ENCODE measurements at places on chromosomes 16 and 17.

DNA sequence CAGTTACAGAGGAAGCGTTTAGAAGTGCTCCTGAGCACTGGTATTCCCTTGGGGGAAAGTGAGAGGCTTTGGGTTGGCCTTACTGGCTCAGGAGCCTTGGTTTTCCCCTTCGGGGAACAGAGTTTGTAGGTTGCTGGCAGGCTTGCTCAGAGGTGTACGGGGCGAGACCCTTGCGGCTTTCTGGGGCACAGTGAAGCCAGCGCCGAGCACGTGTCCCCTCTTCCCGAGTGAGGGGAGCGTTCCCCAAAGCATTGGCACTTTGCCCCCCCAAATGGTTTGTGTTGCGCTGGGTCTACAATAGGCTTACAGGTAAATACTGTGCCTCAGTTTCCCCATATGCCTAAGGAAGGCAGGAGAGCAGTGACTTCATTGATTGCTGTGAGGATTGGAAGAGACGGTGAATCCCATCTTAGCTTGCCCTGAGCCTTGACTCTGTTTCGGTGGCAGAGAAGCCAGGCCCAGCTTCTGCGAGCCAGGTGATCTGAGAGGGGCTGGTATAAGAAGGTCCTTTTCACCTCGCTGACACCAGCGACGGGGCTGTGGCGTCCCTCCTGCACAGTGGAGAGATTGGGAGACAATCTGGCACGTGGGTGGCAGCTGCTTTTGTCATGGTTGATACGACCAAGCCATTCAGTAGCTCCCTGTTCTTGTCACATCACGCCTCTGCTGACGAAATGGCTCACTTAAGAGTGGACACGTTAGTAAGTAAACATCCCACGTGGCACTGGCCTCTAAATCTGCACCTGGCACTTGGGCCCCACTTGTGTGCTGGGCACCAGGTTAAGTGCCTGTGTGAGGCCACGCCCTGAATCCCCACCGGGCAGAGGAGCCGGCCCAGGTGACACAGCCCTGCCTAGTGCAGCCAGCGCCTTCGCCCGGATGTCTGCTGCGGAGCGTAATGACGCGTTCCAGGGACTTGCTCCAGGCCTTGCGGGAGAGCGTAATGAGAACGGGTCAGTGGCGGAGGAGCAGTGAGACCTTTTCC lies 55.0 kb downstream of the MEAK7 start:
- DNase-seq: no peak

- DNase-seq: no peak
Measured at GRCh38 chr16:84423416-84423837, 55.1 kb downstream of the ATP2C2 start.

DNA sequence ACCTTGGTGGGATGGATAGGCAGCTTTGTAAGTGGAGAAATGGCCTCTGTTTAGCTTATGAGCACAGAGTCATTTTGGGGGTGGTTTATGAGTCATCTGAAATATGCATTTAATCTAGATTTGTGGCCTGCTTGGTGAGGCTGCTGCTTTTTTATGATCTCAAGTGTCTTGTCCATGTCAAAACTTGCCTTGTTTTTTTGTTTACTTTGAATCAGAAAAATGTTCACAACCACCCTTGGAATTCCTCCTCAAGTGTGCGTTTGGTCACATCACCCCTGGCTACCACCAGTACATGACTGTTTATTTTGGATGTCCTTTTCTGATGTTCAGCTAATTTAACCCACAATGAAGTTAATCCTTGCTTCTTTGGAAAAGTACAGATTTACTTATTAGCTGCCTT lies 64.6 kb downstream of the FTO start:
- DNase-seq: no peak

- DNase-seq: no peak
Measured at GRCh38 chr16:67424261-67424615, 6.7 kb upstream of the HSD11B2 start.

DNA sequence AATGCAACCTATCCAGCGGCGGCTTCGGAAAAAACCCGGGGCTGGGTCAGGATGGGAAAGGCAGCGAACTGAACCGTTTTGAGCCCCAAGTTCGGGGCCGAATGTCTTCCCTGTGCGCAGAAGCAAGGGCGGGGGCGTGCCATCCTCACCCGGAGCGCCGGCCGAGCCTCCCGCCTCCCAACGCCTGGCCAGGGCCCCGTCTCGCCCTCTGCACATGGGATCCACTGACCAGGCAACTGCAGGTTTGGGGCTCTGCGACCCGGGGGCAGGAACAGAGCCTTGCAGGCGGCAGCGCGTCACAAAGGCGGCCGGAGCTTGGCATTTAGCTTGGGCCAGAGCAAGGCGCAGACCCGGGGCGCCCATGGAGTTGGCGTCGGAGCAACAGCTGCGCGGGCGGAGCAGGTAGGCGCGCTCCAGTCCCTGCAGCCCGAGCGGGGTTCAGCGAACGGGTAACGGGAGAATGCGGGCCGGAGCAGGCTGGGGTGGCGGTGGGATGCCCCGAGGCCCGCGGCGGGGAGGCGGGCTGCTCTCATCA lies at the start of gene FBXO39:
FBXO39 (plus strand) TSS at position 345 of the 535 bp plus-strand sequence. CDS start 3,654 bp downstream, outside the sequence.
- no peak for DNase-seq

GRCh38 chr16:84024854-84025253 lies 17.7 kb downstream of the SLC38A8 start:
- DNase-seq: no peak

GRCh38 chr17:77214743-77215142 lies 74.0 kb downstream of the SEC14L1 start:
- no peak for DNase-seq

DNA sequence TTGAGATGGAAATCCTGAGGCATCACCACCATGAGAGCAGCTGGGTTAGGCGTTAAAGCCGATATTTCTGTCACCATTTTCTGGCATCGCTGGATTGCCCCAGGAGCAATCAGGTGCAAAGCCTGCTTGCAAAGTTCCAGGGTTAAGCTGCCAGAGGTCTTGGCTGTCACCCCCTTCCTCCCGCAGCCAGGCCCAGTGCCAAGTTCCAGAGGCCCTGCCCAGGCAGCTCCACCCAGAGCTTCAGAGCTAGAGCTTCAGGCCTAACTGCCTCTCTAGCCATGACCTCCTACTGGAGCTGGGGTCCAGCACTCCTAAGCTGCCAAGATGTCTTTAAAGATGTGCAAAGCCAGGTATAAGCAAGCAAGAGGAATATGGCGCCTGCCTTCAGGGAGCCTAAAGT lies 8.8 kb upstream of the TMEM238L start:
- DNase-seq: no peak

- no peak for DNase-seq
Measured at GRCh38 chr16:11716336-11716735, 26.3 kb downstream of the TXNDC11 start.

DNA sequence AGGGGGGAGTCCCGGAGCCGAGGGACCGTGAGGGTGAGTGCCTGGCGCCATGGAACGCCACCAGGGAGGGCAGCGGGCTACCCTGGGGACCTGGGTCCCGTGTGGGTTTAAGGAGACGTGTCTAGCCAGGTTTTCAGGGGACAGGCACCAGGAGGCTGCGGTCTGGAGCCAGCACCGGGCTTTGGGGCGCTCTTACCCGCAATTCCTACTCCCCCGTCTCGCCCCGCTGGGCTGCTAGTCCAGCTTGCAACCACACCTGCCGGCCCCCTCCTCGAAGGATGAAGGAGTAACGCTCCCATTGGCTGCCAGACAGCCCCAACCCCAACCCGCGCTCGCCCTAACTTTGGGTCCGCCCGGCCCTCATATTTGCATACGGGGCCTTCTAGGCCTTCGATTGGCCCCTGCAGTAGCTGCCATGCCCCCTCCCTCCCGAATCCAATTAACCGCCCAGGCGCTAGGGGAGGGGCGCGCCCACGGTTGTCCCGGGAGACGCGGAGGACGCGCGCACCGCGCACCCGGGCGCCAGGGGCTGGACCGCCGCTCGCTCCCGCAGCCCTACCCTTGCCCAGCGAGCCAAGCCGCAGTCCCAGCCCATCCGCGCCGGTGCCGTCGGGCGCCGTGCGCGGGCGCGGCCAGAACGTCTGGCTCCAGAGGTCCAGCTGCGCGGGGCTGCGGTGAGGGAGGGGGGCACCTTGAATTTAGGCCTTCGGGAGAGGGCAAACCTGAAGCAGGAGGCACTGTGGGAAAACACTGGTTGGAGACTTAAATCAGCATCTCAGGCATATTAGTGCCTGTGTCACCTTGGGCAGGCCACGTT lies at the start of gene TTLL6:
TTLL6 (minus strand) TSS at position 456 of the 817 bp plus-strand sequence; CDS start at position 299, 157 bp downstream.
- peak; percentile 67 for DNase-seq

DNA sequence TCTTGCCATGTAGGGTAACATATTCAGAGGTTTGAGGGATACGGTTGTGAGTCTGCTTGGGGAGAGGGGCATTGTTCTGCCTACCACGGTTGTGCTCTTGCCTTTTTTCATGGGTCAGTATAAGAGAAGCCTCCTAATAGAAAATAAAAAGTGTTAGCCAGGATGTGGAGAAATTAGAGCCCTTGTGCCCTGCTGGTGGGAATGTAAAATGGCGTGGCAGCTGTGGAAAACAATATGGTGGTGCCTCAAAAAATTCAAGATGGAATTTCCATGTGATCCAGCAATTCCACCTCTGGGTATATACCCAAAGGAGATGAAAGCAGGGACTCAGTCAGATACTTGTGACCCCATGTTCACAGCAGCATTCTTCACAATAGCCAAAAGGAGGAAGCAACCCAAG lies 14.2 kb upstream of the LRRC75A start:
- no peak for DNase-seq

DNA sequence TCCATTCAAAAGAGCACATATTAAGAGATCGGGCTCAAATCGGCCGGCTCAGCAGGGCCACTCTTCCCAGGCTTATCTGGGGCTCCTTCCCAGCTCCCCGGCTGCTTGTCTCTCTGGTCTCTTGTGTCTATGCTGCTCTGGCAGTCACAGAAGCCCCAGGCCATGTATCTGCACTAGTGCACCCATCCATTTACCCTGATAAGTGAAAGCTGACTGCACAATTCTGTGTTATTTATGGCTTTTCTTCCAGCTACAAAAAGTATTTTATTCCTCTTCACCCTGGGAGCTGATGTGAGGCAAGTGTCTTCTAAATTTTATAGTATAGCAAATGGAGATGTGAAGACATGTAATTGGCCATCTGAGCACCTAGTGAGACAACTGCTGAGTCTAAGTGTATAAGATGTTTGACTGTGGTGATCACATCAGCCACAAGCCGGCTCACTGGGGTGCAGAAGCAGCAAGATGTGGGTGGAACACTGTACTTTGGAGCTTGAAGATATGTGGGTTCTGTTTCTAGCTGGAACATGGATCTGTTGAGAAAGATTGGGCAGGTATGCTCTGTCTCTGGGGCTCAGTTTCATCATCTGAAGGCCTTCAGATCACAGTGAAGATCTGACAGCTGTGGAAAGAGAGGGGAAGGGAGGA lies 78.1 kb upstream of the MPHOSPH6 start:
- no peak for DNase-seq

DNA sequence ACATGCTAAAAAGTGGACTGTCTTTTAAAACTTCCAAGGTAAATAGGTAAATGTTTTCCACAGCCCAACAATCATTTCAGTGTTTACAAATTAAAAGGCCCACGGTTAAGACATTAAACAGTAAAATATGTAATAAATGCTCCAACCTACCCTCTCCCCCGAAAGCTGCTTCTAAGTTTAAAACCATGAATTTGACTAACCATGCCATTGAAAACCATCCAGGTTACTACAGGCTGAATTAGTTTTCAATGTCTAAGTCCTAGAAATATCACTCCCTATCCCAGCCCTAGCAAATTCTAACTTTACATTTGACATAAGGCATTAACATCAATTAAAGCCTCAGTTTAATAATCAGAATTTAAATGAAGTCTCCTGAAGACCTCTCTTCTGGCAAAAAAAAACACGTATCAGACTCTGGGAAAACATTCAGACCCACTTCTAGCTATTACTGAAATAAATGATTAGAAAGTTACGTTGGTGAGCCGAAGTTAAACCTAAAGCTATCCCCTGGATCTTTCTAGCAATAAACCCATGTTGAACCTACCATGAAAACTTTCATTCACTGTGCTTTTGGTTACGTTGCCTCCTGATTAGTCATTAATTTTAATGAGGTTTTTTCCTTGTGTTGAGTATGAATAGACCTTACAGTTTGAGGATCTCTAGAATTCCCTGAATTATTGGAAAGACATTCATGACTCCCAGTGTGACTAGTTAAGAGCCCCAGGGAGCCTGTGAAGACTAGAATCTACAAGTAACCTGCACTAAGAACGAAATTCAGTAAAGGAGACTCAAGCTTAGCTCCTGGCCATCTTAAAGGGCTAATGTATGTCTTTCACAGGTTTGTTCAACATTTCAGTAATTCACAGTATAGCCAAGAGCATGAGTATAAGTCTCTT lies 1.7 kb upstream of the POLG2 start:
- DNase-seq: no peak

Measured in activated T-cell treated with anti-CD3 and anti-CD28 coated beads for 24 hours (primary cell).